ENCODE measurements at places on chromosomes 16 and 17.

DNA sequence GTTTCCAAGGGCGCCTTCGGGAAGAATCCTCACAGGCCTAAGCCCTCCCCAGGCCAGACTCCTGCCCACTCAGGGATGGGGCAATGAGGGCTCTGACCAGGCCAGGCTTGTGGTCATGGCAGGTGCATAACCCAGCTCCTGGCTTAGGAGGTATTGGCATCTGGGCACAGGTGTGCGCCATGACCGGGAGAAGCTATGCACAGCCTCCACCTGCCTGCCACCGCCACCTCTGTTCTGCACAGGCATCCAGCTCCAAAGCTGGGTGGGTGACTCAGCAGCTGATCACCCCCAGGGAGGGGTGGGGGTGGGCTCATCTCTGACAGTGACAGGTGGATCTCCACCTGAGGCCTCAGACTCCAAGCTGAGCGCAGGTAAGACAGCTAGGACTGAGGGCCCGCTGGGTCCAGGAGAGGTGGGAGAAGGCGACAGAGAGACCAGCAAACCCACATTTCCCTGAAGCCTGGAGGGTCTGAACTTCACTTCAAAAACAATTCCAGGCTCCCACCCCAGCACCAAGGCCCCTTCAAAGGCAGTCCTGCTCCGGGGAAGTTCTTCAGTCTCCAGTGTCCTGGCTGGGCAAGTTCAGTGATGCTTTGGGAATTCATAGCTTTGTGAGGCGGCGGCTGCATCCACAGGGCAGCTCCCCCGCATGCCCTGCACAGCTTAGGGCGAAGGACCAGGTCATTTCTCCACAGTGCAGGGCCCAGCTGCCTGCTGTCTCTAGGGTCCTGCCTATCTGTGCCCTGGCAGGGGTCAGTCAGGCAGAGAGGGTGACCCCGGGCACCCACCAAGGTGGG lies 121.6 kb upstream of the SMURF2 start:
- DNase-seq: no peak

DNA sequence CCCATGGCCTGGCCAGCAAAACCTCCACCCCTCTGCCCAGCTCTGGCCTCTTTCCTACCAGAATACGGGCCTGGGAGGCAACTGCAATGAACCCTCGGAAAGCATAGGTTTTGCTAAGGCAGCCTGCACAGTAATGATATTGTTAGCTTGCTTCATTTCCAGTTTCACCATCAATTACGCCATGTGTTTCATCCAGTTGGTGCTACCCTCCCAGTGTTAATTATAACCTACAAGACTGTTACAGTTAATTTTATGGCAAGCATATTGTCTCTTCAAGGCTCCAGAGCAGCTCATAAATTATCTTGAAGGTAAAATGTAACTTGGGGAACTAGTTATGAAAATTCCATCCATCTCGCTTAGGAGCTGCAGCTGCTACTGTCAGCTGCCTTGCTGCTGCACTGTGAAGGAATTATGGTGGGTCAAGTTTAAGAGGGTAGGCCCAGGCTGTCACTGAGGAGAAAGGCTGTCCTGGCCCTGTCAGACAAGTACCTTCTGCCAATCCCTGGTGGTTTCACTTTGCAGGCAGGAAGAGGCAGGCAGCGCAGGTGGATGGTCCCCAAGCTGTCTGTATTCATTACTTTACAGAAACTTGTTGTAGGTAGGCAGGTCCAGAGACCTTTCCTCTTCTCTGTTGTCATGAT lies 242.9 kb downstream of the FTO start:
- no peak for DNase-seq

DNA sequence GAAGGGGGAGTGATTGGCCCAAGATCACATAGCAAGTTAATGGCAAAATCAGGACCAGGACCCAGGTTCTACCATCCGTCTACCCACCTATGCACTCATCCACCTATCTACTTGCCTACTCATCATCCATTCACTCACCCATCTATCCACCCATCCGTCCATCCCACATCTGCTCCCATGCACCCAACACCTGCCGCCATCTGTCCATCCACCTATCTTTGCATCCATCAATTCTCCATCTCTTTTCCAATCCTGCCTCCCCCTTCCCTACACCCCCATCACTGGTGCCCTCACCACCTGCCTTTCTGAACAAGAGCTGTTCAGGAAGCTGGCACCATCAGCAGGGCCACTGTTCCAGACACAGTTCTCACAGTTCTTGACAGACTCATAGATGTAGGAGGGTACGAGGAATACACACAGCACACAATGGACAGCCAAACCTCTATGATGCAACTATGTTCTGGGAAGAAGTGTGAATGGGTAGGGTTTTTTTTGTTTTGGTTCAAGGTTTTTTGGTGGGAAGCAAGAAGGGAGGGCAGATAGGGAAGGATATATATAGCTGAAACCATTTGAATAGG lies 4.5 kb downstream of the SAMD14 start:
- no peak for DNase-seq

- DNase-seq: no peak
Measured at GRCh38 chr16:58970775-58971174, 236.7 kb upstream of the GOT2 start.

DNA sequence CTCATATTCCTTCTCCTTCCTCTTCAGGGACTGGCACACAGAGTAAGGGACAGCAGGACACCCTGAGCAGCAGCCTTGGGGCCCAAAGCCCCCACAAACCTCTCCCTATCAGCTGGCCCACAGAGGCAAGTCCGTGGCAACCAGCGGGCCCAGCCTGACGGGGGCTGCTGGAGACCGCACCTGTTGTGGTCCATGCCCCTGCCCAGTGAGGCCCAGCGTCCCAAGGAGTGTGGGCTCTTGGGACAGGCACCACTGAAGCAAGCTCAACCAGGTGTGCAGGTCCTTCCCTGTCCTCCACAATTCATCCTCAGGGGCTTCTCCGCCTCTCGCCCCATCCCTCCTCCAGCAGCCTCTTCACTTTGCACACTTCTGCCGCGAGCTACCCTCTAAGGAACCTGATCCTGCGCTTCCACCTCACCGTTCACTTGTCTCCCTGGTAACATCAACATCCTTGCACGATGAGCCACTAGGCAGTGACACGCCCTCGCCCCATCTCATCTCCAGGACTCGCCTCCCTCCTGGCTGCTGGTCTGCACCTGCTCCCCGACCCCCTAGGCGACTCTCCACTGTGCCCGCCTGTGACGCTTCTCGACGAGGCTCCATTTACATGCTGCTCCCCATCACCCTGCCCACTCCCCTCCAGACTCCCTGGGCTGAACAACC lies 12.7 kb downstream of the MNT start:
- no peak for DNase-seq

GRCh38 chr17:75516619-75517296 lies 430 bp downstream of the TSEN54 start:
- no peak for DNase-seq
